ENCODE measurements at places on chromosomes 3 and 15.

DNA sequence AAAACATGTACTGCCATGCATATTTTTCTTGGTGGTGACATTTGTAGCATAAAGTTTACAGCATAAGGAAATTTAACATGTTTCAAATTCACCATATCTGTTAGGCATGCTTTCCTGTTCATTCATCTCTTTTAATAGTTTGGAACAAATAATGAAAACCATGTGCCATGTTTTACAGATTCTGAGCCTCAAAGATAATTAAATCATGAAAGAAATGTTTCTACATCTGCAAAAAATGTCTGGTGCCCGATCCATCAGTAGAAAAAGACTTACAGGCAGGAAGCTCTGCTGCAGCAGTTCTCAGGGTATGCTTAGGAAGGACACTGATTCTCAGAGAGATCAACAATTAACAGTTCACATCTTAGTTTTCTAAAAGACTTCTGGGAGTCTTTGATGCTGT lies 316.2 kb downstream of the IL5RA start:
- DNase-seq = no peak

DNA sequence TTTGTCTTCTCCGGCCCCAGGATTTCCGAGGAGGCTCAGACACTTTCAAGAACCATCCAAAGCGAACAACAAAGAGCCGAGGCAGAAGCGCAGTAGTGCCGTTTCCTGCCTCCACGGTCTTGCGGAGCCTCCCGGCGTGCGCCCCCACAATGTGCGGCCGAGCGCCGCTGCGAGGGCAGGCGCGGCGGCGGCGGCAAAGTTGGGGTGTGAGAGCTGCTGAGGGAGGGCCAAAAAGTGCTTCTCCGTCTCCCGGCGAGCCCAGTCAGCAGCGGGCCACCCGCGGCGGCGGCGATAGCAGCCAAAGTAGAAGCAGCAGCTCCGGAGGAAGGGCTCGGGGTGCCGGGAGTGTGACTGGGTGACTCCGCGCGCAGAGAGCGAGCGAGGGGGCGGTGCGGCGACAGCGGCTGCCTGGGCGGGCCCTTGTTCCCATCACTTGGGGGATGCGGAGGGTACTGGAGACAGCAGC lies 749.1 kb downstream of the ROBO1 start:
- DNase-seq = no peak

GRCh38 chr3:10471054-10471688 lies 34.2 kb downstream of the ATP2B2 start:
- DNase-seq = no peak

DNA sequence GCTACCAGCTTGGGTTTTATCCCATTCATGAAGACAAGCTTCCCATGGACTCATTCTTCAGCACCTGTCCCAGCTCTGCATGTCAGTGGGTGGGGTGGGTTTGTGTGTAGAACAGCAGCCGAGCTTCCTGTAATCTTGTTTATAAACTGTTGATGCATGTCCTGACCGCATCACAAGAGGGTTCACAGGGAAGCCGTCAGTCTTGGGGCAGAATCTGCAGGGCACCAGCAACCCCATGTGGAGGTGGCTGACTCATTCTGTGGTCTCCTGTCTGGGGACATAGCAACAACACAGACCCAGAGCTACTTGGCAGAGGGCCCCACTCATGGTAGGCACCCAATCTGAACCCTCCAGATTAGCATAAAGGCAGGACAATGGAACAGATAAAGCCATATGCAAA lies 35.6 kb downstream of the DAPK2 start:
- DNase-seq = peak; percentile 81

DNA sequence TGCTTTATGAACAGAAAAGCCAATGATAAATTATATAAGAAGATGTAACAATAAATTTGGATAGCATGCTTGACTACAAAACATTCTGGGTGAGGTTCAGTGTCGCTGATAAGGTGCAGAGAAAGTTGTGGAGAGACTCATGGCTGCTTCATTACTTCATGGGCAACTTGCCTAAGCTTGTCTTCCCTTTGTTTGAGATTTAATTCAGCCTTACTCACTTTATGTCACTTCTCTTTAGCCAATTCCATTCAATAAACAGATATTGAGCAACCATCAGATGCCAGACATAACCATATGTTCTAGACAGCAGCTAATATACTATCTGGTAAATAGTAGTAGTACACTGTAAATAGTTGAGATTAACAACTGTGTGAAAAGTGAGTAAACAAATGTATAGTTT lies 401.5 kb upstream of the FRG2C start:
- no peak for DNase-seq

- no peak for DNase-seq
Observed at GRCh38 chr3:137111497-137111896, 153.7 kb downstream of the IL20RB start.

DNA sequence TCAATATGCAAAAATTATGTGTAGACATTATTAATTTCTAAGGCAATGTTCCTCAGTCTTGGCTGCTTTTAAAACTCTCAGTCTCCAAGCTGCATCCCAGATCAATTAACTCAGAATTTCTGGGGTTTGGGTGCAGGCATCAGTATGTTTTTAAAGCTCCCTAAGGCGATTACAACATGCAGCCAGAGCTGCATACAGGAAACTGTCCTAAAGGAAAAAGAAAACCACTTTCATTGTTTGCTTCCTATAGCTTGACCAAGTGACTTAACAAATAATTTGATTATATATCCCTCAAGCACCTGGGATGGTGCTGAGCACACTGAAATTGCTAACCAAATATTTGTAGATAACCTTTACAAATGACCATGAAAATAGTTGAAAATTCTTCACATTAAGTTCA lies 194.7 kb downstream of the DTWD1 start:
- no peak for DNase-seq

GRCh38 chr15:29674661-29675533 lies 147.4 kb downstream of the TJP1 start:
- DNase-seq = no peak

DNA sequence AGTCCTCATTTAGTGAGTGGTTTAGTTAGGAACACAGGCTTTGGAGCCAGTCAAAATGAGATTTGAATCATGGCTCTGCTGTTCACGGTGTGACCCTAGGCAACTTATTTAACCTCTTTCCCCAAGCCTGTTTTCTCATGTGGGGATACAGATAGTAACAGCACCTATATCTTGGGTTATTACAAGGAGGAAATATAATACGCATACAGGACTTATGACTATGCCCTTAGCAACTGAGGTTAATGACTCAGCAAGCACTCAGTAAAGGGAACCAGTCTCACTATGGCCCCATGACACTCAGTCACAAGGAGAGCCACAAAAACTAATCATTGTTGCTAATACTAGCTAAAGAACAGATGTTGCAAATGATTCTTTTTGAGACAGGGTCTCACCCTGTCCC lies 45.9 kb downstream of the SUMF1 start:
- DNase-seq = no peak

- DNase-seq = no peak
Observed at GRCh38 chr3:35737527-35737926, 98.2 kb downstream of the ARPP21 start.

DNA sequence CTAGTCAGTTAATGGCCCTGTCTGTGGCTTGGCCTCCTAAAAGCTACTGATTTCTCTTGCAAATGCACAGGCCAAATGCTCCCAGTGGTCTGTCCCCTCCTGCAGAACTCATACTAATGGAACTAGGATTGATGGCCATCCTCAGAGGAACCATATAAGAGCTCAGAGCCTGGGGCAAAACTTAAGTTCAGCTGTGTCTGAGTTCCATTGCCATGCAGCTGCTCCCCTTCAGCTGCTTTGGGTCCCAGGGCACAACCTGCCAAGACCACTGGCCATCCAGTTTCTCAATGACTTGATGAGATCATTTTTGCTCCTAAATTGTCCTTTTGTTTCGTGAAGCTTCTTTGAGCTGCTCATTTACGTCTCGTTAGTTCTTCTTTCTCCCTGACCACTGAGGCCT lies 529.5 kb upstream of the TBL1XR1 start:
- DNase-seq = no peak

- DNase-seq = no peak
Observed at GRCh38 chr3:153760948-153761347, 360.2 kb upstream of the ARHGEF26 start.

DNA sequence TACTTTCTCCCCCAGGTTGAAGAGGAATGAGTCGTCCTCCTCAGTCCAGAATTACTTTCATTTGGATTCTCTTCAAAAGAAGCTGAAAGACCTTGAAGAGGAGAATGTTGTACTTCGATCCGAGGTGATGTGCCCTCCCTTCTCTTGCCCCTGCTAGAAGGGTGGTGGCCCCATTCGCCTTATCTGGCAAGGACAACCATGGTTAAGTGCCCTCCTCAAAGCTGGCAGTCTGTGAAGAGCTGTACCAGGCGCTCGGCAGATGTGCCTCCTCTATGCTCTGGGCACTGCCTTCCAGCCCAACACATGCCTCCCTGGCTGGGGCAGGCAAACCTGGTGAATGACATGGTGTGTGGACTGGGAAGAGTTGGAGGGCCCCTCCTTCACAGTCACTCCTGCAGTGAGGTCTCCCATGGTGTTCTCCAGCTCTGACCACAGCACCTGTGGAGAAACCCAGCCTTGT lies 77.0 kb downstream of the CCK start:
- DNase-seq = no peak

GRCh38 chr15:84697236-84697990 lies 18.5 kb downstream of the SEC11A start:
- no peak for DNase-seq

DNA sequence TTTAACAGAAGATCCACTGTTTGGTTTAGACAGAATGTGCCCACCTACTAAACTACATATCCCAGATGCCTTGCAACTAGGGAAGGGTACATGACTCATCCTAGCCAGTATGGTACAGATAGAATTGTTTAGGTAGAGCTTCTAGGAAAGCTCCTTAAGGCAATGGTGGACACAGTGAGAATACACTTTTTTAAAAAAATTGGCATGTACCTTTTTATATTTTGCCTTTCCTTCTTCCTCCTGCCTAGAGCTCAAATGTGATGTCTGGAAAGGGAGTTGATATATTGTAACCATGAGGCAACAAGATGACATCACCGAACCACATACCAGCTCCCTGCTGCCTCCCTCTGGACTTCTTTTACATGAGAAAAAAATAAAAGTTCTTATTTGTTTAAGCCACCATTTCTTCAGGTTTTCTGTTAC lies 14.4 kb upstream of the C3orf80 start:
- no peak for DNase-seq

DNA sequence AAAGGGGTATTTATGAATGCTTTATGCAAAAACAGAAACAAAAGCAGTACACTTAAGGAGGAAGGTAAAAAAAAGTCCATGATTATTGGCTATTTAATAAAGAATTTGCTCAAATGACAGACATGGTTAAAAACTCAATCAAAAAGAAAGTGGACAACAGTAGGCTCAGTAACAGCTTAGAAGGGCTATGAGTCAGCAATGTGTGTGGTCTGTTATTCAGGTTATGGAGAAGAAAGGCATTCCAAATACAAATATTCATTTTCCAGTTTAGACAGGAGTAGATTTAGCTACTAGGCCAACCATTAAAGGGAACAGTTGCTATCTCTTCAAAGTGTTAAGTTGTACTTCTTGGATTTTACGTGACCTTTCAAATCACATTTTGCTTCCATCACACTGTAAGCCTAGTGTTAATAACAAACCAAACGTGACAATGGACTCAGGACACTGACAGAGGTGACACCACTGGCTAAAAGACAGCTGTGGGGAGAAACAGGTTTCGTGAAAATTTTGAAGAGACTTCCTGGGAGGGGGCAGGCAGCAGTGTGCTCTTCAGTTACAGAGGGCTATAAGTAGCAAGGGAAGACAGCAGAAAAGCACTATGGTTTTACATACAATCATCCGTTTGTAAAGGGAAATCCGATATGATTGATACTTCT lies 41.7 kb upstream of the MYO5C start:
- no peak for DNase-seq

DNA sequence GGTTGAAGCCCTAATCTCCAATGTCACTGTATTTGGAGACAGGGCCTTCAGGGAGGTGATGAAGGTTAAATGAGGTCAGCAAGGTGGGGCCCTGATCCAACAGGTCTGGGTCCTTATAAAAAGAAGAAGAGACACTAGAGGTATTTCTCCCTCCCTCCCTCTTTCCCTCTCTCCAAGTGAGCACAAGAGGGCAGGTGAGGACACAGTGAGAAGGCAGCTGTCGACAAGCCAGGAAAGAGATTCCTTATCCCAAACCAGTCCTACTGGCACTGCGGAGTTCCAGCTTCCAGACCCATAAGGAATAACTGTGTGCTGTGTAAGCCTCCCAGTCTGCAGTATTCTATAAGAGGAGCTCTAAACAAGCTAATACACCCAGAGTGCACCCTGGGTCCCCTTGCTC lies 134.7 kb downstream of the ADAMTS17 start:
- no peak for DNase-seq

DNA sequence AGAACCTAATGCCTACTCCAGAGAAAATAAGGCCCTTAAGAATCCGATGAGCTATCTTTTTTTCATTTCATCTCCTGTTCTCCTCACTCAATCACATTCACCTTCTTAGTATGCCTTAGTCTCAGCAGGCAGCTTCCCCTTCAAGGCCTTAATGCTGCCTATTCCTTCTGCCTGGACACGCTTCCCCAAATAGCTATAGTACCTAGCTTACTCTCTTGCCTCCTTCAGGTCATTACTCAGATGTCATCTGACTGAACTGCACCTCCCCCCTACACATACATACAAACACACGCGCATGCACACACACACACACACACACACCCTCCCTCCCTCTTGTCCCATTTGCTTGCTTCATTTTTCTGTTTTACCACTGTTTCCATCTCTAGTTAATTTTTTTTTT lies 191.5 kb upstream of the MLF1 start:
- DNase-seq = no peak

DNA sequence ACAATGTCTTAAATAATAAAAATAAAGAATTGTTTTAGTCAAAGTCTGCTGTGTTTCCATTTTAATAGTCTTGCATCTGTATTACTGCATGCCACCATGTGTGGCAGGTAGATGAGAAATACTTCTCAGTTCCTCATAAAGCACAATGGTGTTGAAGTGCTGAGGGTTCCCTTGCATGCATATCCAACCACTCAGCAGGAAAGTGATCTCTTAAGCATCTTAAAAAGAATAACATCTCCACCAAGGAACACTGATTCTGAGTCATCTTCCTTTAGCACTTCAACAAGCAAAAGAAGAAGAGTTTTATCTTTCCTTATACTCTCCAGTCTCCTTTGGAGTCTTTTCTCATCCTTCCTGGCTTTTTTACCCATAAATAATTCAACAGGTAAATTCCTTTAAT lies 602.0 kb downstream of the TBL1XR1 start:
- no peak for DNase-seq

- peak; percentile 29 for DNase-seq
Observed at GRCh38 chr3:119294696-119295671, 801 bp downstream of the ARHGAP31 start.

DNA sequence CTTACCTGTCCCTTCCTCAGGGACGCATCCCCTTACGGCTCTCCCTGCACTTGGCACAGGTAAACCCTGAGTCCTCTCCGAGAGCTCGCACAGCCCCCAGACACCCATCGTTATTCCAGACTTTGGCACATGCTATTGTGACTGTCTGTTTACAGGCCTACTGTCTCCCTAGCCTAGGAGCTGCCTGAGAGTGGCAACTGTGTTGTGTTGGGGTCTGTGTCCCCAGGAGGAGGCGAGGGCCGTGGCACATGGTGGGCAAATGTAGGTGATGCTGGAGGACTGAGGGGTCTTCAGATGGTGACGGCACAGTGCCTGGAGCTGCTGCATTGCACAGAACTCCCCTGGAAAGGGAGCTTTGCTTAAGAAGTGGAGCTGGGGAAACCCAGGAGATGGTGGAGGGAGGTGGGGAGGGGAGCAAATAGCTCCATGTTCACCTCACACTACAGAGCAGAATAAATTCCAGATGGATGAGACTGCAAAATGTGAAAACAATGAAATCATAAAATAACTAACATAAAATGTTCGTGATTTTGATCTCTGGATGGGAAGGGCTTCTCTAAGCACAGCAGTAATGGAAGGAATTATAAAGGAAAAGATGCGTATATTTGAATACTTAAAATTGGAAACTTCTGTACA lies 96.5 kb downstream of the SMAD6 start:
- no peak for DNase-seq

Measured in activated CD8-positive, alpha-beta memory T cell treated with anti-CD3 and anti-CD28 coated beads for 1 hour (primary cell).